ENCODE measurements at places on chromosomes 1 and 21.

GRCh38 chr1:180057883-180058396, 96.7 kb upstream of the QSOX1 start:
- DNase-seq, result no peak

GRCh38 chr21:43954042-43954441, 58.1 kb upstream of the TRAPPC10 start:
- no peak for DNase-seq

- DNase-seq, result no peak
Observed at GRCh38 chr1:48680411-48681035, 96.2 kb downstream of the BEND5 start.

DNA sequence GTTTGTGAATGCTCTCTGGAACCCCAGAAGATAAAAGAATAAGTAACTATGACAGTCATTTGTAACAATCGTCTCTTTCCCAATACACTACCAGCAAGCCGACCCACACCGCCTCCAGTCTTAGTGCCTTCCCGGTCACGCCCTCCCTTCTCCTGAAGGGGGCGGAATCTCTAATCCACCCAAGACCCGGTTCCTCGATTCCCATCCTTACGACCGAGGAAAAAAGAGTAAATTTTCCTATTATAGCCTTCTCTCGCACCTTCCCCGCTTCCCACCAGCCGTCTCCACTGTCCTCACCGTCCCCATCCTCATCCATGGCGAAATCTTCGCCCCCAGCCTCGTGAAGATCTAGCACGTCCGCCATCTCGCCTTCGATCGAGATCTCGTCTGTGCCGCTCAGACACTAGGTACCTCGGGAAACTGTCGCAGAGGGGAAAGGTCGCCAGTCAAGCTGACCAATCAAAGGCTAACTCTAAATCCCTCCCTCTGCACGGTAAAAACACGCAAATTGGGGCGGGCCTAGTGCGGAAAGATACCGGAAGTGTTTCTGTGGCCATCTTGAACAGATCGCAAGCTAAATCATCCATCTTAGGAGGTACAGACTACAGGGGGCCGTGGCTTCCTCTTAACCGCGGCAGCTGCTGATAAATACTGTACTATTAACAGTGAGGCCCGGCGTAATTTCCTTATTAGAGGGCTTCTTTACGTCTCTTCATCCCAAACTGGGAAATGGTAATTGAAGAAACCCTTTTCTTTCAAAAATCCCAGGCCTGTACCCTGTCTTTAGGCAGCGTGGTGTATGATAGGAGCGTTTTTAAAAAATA, at the start of gene RBM8A:
TSS of gene RBM8A (minus strand) at position 422 of the 824 bp plus-strand sequence. CDS start at position 364, 58 bp downstream.
- peak; percentile 99 for DNase-seq

DNA sequence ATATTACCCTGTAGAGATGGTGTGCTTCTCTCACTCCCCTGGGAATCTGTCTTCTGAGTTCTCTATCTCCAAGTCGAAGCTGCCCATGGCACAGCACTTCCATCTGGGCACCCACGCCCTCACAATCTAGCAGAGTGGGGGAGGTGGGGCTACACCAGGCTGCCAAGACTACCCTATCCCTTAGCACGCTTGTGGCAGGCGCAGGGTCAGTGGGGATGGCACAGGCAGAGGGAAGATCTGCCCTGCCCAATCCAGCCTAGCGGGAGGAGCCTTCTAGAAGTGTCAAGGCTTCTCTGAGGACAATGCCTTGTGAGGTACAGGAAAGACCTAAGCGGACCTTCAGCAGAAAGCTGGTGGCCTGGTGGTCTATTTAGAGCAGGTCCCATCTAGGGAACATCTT, 49.1 kb downstream of the DMAP1 start:
- no peak for DNase-seq

GRCh38 chr21:14527696-14528652, 18.1 kb downstream of the SAMSN1 start:
- DNase-seq, result no peak

- DNase-seq, result no peak
Observed at GRCh38 chr1:112692681-112693080, 14.2 kb downstream of the RHOC start.

- no peak for DNase-seq
Observed at GRCh38 chr1:117632269-117633067, 26.6 kb downstream of the TENT5C start.

GRCh38 chr1:63903947-63904610, 130.3 kb downstream of the ROR1 start:
- DNase-seq, result no peak

DNA sequence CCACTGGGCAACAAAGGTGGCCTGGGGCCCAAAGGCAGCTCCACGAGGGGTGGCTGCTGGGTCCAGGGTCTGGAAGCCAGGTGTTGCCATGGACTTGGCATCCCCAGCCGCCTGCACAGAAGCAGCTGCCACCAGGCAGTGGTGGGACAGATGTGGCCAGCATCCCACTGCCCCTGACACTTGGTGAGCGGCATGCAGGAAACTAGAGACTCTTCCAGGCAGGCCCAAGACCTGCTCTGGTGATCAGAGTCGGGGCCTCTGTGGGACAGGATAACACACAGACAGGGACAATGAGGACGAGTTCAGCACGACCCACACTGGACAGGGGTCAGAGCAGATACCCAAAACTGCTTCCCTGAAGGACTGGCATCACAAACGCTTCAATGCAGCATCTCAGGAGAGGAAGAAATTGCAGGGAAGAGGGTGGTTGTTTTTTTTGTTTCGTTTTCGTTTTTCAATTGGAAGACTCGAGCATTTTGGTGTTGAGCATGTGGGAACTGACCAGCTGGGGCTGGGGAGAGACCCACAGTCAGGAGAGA, 34.1 kb upstream of the RNF187 start:
- no peak for DNase-seq

- DNase-seq, result no peak
Observed at GRCh38 chr1:89047734-89048133, 17.3 kb downstream of the GBP1 start.

DNA sequence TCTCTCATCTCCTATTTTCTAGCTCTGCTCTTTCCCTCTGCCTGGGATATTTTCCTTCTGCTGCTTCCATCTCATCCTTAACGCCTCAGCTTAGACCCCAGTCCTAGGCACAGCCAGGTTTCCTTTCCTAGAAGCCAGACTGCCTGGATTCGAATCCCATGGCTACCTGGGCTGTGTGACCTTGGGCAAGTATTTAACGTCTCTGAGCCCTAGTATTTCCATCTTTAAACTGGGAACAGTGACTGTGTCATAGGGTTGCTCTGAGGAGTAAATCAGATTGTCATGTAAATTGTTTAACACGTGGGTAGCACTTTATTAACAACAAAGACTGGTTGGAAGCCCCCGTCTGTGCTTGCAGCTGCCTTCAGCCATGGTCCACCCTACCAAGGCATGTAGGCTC, 18.4 kb downstream of the DHRS3 start:
- no peak for DNase-seq

DNA sequence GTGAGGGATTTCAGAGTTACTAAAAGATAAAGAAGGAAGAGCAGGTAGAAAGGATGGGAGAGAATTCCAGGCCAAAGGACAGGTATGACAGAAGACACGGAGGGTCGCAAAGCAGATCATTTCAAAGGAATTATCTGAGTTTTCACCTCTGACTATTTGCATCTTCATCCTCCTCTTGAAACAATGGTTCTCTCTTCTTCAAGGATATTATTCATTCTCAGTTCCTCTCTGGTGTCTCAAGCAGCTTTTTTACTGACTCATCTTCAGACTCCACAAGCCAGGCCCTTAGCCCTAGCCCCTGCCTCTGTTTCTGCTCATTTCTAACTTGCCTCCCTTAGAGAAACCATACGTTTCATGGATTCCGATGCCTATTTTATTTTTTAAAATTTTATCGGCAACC, 15.0 kb downstream of the DDX59 start:
- DNase-seq, result no peak

DNA sequence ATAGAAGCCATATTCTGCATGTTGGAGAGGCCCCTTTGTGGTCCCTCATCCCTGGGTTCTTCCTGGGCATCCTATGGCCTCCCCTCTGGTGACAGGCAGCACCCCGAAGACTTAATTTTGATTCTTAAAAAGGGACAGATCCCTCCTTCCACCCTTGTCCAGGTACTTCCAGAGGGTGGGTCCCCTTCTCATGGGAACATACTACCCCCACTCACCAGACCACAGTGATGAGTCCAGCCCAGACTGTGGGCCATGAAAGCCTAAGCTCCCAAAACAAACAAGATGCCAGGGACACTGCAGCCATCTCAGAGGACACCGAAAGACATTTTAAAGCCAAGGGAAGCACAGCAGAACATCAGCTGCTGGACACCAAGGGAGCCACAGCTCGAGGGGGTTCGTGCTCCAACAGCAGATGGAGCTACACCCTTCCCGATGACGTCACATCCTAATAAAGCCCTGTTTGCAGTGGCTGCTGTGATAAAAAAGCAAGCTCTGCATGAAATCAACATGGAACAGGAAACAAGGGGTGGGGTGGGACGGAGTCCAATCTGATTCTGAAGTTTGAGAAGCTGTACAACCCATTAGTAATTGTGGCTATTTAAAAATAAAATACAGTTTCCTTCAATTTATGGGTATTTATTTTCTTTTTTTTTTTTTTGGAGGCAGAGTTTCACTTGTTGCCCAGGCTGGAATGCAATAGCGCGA, 32.4 kb downstream of the GNB1 start:
- DNase-seq, result no peak

DNA sequence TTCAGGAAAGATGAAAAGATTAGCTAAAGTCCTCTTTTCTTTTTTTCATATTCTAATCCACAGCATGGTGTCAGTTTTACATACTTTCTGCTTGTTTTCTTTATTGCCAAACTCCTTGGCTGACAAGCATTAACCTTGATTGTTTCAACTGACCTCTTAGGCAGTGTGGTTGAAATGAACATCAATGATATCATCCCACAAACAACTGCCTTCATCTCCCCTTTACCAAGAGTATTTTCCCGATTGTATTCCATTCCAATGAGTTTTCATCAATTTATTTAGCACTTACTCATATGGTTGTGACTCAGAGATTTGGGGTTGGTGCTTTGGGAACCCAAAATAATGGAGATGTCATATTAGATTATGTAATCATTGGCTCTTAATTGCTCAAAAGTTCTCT, 71.8 kb downstream of the SPAG17 start:
- no peak for DNase-seq

DNA sequence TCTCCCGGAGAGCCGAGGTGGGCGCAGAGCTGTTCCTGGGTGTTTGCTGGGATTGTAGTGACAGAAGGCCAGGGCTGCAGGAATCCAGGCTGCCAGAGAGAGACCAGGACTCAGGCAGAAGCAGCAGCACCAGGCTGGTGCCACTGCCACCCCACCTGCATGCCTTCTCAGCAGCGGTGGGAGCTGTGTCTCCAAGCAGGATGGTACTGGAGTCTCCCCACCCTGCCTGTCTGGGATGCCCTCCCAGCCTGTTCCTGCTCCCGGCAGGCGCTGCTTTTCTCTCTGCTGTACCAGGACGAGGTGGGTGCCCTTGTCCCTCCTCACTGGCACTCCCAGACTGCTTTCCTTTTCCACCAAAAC, 4.5 kb upstream of the HES4 start:
- no peak for DNase-seq

DNA sequence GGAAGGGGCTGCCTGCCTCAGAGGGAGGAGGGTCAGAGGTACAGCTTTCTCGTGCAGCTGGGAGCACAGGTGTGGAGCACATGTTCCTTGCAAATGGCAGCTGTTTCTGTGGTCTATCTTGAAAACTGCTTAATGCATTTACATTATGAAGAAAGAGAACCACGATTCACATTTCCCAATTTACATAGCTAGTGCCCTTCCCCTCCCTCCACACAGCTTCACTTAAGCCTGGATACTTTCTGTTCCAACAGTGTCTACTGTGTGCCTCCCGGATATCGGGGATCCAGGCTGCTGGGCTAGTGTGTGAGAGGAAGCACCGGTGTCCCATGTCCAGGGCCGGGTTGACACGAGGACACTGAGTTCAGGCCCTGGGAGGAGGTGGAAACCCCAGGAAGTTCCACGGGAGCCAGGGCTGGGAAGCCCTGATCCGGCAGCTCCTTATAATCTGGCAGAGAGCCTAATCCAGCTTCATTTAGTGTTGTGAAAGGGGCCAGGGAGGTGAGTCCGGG, 31.6 kb downstream of the TMCC2 start:
- no peak for DNase-seq

GRCh38 chr1:64038119-64038518, 165.3 kb upstream of the UBE2U start:
- no peak for DNase-seq

DNA sequence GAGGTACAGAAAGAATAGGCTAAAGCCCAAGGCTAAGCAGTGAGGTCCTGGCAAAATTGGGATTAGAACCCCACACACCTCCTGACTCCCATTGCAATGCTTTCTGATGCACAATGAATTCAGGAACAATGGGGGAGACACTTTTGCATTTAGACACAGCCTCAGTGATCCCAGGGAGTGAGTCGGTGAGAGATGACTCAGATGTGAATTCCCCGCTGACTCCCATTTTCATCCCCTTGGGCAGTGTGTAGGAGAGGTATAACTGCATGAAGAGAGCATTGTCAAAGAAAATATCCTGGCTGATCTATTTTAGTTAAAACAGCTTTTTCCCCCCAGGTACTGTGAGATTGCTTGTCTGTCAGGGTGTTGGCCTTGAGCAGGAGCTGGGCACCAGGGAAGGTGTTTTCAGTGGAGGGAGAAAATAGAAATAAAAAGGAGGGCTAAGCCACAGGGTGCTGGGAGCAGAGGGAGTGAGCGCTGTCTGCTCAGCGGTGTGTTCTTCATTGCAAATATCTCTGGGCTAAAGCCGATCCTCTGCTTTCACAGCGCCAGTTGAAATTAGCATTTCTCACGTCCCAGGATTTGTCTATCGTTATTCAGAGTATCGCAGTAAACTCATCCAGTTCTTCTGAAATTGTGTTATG, 247.7 kb upstream of the PTBP2 start:
- DNase-seq, result no peak

DNA sequence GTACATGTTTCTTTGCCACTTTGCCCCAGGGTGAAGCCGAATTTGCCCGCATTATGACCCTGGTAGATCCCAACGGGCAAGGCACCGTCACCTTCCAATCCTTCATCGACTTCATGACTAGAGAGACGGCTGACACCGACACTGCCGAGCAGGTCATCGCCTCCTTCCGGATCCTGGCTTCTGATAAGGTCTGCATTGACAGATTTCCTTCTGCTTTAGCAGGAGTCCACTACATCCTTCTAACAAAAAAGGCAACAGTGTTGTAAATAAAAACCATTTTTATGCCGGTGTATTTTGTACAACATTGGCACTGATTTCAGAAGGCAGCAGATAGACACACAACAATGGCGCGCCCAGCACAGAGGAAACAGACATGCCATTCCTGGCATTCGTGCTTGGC, 34.1 kb upstream of the MTR start:
- DNase-seq, result no peak

DNA sequence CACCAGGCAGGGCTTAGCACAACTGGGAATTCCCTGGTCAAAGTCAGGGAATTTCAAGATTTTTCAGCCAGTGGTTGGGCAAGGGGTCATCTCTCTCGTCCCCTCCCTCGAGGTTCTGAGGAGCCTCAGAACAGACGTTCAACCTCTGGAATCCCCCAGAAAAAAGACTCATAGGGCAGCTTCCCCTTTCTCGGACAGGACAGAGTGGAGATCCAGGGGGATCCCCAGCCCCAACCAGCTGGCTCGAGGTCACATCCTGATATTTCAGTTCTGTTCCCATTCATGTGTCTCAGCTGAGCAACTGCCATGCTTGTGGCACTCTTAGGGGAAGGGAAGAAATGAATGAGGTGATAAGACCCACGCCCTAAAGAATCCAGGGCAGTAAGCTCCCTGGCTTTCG, 4.9 kb upstream of the LAD1 start:
- DNase-seq, result no peak

GRCh38 chr1:183589874-183590243, 400 bp downstream of the NCF2 start:
- no peak for DNase-seq

- peak; percentile 63 for DNase-seq
Observed at GRCh38 chr1:27348861-27349783, 7.3 kb downstream of the SYTL1 start.
